PC-3 (cell line): ENCODE measurements at places on chromosomes 4 and X. TPM values are rescaled to one million over a fixed set of nuclear protein-coding genes. Genes with fewer than 3 reads are reported as not detected.

CLDN22 gene
- total RNA-seq = not detected in 2 replicates

PCYT1B gene
- not detected in 2 replicates for total RNA-seq

ADGRG4 gene
- not detected in 2 replicates for total RNA-seq

CRMP1 gene
- not detected in 2 replicates for total RNA-seq

DCAF12L2 gene
- 0.44 and 0.69 TPM in 2 replicates for total RNA-seq

SPRY1 gene
- 26.4 and 30.6 TPM in 2 replicates for total RNA-seq

SCD5 gene
- total RNA-seq = 3.4 and 3.8 TPM in 2 replicates

G6PD gene
- 121 and 147 TPM in 2 replicates for total RNA-seq

MAPK10 gene
- 0.44 TPM in 1 of 2 replicates, not detected in the other for total RNA-seq

DRP2 gene
- total RNA-seq = 0.15 and 0.58 TPM in 2 replicates

EREG gene
- 1.3 and 2.2 TPM in 2 replicates for total RNA-seq

NPFFR2 gene
- total RNA-seq = not detected in 2 replicates

RGN gene
- total RNA-seq = not detected in 2 replicates
